Fibroblast of skin of scalp (primary cell): ENCODE measurements at places on chromosomes 2 and 18.

- DNase-seq = peak; percentile 99
Observed at GRCh38 chr18:3688690-3689089, 238.7 kb downstream of the TGIF1 start.

DNA sequence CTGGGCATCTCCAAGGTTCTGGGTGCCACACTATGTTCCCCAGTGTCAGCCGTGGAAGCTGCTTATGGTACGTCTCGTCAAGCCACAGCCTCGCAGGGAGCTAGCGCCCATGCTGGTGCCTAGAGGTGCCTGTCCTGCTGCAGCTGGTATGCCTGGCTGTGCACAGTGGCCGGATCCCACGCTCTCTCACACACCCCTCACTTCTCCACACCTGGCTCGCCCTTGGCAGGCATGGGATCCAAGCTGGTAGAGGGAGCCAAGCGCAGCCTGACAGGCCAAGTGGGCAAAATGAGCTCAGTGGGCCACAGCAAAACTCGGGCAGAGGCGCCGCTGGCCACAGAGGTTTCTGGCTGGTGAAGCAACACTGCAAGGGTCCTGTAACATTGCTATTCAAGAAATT lies 156.1 kb upstream of the RBMS1 start:
- DNase-seq = no peak

GRCh38 chr2:164721430-164721829 lies 100.1 kb upstream of the GRB14 start:
- DNase-seq = no peak

- no peak for DNase-seq
Observed at GRCh38 chr2:196230061-196230854, 58.9 kb upstream of the STK17B start.

DNA sequence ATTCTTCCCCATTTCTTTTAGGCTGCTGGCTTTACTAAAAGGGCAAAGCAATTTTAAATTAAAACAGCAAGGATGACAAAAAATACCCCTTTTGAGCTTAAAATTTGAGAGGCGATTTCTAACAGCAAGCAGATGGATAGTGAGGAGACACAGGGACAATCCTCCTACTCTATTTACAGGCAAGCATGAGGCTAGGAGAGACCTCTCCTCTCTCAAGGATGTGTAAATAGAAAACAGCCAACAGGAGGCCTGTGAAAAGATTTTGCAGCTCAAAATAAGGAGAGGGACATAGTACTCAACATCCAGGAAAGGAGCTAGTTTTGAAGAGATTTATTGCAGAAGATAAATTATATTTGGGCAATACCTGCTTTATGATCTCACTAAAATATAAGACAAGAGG lies 53.8 kb downstream of the LINC00305 start:
- DNase-seq = no peak

DNA sequence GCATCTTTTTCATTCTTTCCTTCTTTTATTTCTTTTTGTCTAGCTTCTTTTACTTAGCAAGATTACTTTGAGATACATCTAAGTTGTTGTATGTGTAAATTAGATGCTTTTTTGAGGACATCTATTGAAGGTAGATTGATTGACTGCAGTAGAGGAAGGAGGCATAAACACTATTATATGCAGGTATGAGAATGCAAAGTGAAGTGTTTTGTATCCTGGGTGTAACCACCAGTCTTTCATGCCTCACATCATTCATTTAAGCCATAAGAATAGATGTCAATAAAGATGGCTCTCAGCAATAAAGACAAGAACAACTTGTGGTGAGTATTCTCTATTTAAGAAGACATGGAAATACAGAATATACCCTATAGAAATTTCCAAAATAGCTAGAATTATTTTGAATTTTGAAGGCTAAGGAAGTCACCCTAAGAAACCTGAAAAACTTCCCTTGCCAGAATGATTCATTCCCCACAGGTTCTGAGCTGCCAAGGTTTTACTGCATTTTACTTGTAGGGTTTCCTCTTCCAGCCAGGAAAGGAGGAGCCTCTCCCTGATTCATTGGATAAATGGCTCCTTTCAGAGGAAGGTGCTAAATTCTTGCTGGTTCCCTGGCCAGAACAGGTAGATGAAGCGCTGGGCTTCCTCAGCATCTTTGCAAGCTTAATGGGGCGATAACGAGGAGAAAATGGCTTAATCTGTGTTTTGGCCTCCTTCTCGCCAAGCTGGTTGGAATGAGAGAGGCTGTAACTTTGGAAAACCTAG lies 279.8 kb upstream of the SLC14A2 start:
- DNase-seq = no peak

- no peak for DNase-seq
Observed at GRCh38 chr2:238894950-238895298, 47.0 kb downstream of the TWIST2 start.

GRCh38 chr2:209990838-209991237 lies 11.6 kb upstream of the RPE start:
- DNase-seq = no peak

GRCh38 chr2:237723602-237724001 lies 75.0 kb upstream of the RBM44 start:
- no peak for DNase-seq

DNA sequence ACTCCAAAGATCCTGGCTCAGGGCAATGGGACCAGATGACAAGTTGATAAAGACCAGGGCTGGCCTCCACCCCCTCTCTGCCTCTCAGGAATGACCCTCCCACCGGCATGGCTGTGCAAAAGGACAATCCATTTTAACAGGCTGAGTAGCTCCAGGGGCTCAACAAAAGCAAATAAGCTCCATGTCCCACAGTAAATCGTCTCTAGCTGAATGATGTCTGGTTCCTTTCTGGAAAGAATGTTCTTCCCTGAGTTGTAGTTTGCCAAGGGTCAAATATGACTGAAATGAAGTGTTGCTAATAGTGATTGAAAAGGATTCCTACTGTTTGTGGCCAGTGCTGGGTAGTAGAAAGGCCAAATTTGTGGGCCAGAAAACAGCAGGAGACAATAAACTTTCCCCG lies 434.4 kb upstream of the ETAA1 start:
- no peak for DNase-seq

DNA sequence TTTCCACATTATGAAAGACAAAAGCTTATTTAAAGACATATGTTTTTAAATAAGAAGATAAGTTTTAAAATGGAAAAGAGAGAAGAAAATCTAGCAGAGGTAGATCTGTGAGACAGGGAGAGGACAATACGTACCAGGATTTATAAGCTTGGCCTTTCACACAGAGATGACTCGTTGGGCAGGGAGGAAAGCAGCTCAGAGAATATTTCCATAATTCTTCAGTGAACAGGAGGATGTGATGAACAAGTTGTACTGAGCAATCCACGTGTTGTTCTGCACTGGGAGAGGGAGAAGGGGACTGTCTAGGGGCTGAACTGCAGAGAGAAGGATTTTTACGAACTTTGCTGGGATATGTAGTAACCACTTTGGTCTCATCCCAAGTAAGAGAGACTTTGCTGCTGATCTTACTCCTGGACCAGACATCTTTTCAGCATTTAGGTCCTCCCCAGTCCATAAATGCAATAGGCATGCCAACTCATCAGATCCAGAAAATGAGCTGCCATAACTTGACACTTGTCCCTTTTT lies 162.5 kb upstream of the SETBP1 start:
- DNase-seq = peak; percentile 15

GRCh38 chr18:7646174-7646886 lies 79.2 kb downstream of the PTPRM start:
- no peak for DNase-seq
